ENCODE measurements at places on chromosomes 1 and 21. TPM values are rescaled to one million over a fixed set of nuclear protein-coding genes. Genes with fewer than 3 reads are reported as not detected.
A peak's percentile ranks its signal among the peaks of the same experiment; 100 is the strongest.

DNA sequence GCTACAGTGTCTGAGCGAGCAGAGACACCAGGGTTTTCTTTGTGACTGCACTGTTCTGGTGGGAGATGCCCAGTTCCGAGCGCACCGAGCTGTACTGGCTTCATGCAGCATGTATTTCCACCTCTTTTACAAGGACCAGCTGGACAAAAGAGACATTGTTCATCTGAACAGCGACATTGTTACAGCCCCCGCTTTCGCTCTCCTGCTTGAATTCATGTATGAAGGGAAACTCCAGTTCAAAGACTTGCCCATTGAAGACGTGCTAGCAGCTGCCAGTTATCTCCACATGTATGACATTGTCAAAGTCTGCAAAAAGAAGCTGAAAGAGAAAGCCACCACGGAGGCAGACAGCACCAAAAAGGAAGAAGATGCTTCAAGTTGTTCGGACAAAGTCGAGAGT lies 2.7 kb downstream of the ZBTB18 start:
- no peak for DNase-seq
- H3K36me3 ChIP-seq = peaks cover 14% of the 10 kb centered on the region
- H3K4me1 ChIP-seq = peaks cover 19% of the 10 kb centered on the region
- no peak overlapping the region for H3K4me3 ChIP-seq

DNA sequence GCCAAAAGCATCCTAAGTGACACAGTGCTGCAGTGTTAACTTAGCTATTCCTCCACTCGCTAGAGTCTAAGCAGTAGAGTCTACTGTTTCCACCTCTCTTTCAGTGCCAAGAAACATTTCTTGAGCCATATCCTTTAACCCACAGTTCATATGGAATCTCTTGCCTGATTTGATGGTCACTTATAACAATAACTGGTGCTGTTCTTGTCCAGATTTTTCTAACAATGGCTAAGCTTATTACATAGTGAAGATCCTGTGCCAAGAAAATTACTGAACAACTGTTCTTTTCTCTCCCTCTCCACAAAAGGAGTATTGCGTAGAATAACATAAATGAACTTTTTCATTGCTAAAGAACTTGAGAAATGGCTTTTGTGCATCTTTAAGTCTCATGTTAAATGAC lies 121.3 kb downstream of the CDC7 start:
- H3K27me3 ChIP-seq = no peaks in the 10 kb centered on the region
- H3K27ac ChIP-seq = no peak overlapping the region
- H3K36me3 ChIP-seq = no peaks in the 10 kb centered on the region
- no peak overlapping the region for H3K4me3 ChIP-seq
- no peak for DNase-seq
- peaks cover 8% of the 10 kb centered on the region for H3K4me1 ChIP-seq

DNA sequence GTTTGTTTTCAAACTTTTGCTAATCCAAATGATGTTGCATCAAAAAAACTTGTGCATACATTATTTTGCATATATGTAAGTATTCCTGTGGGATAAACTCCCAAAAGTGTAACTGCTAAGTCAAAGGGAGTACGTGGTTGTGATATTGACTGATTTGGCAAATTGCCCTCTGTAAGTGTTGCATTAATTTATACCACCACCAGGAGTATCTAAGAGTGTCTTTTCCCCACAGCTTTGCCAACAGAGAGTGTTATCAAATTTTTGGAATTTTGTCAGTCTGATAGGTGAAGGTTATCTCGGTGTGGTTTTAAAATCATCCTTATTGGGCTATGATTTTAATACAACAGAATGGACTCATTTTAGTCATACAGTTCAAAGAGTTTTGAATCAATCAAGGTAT lies 30.1 kb upstream of the PARP1 start:
- H3K27me3 ChIP-seq = peaks cover 29% of the 10 kb centered on the region
- no peaks in the 10 kb centered on the region for H3K36me3 ChIP-seq
- no peak for DNase-seq
- no peak overlapping the region for H3K4me3 ChIP-seq

DNA sequence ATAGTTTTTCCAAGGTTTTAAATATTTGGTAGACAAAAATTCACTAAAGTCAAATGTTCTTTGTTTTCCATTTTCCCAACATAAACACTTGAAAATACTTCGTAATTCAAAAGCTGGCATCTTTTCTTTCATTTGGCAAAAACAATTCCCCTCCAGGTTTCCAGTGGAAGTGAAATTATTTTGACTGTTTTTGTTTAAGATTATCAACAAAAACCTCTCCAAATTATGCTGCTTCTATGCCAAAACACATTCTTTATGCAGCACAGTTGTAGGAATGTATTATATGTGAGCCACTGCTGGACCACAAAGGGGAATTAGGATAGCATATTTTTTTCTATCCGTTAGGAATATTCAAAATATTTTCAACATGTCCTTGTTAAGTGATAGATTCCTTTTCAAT lies 44.1 kb downstream of the SLC5A9 start:
- H3K4me3 ChIP-seq = no peak overlapping the region
- peaks cover 6% of the 10 kb centered on the region for H3K27me3 ChIP-seq
- DNase-seq = no peak

- no peak for DNase-seq
- H3K27me3 ChIP-seq = no peaks in the 10 kb centered on the region
- peaks cover 16% of the 10 kb centered on the region for H3K4me1 ChIP-seq
- no peak overlapping the region for H3K4me3 ChIP-seq
- peaks cover 5% of the 10 kb centered on the region for H3K36me3 ChIP-seq
- peak overlapping the region; percentile 97 for H3K27ac ChIP-seq
These were observed 66.7 kb downstream of the COL18A1 start for GRCh38 chr21:45471525-45472221.

- H3K4me1 ChIP-seq = peaks cover 45% of the 10 kb centered on the region
- peak overlapping the region; percentile 54 for H3K4me3 ChIP-seq
- no peaks in the 10 kb centered on the region for H3K36me3 ChIP-seq
- H3K27ac ChIP-seq = peak overlapping the region; percentile 99
- no peaks in the 10 kb centered on the region for H3K27me3 ChIP-seq
These were observed 59.1 kb downstream of the FAAP20 start for GRCh38 chr1:2135441-2135841.

DNA sequence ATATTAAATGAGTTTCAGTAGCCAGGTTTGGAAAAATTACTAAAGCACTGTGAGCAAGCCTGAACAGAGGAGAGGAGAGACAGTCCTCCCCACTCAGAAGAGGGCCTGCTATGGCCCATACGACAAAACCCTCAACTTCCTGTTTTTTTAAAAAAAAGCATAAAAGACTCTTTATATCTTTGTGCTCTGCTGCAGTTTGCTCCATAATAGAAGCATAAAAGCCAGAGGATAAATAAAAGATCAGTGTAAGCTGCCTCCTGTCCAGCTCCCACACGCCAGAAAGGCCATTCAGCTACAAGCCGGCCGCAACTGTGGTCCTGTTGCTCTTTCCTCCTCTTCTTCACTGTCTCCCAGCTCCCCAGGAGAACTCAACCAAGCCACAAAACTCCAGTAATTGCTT lies 37.8 kb downstream of the NID1 start:
- H3K27ac ChIP-seq = peak overlapping the region; percentile 39
- no peak for DNase-seq
- H3K4me1 ChIP-seq = peaks cover 8% of the 10 kb centered on the region
- no peak overlapping the region for H3K4me3 ChIP-seq
- no peaks in the 10 kb centered on the region for H3K27me3 ChIP-seq

DNA sequence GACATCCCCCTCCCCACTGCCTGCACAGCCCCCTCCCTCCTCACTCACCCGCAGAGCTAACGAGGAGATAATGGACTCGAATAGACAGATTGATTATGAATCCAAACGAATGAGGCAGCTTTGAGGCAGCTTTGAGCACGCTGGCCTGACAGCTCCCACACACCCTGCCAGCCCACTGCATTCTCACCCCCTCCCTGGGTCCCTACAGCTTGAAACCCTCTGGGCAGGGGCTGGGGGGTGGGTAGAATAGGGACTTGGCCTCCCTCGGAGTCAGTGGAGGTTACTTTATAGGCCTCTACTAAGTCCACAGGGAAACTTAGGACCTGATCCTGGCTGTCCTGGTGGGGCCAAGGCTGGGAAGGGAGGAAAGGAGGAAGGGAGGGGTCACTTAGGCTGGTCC lies 1.9 kb downstream of the NTRK1 start:
- H3K4me1 ChIP-seq = peaks cover 50% of the 10 kb centered on the region
- H3K27me3 ChIP-seq = peaks cover 50% of the 10 kb centered on the region
- H3K4me3 ChIP-seq = no peak overlapping the region
- H3K36me3 ChIP-seq = no peaks in the 10 kb centered on the region
- no peak for DNase-seq
- no peak overlapping the region for H3K27ac ChIP-seq

DNA sequence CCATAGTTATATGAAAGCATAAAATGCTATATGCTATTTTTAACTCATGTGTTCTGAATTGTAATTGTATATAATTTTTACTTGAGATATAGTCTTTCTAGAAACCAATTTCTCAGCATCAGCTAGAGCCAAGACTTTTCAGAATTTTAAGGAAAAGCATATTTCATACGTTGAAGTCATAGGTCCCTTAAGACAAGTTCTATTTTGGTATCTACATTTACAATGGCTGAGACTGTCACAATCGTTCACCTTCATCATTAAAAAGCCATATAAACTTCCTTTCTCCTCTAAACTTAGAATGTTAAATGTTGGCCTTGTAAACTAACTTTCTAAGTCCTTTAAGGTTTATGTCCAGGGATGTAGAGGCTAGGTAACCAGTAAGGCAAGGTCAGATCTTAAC lies 104.1 kb downstream of the LRRC40 start:
- H3K36me3 ChIP-seq = no peaks in the 10 kb centered on the region
- no peak overlapping the region for H3K4me3 ChIP-seq
- no peaks in the 10 kb centered on the region for H3K4me1 ChIP-seq
- DNase-seq = no peak
- no peak overlapping the region for H3K27ac ChIP-seq

- H3K27ac ChIP-seq = no peak overlapping the region
- H3K36me3 ChIP-seq = no peaks in the 10 kb centered on the region
- H3K4me1 ChIP-seq = no peaks in the 10 kb centered on the region
These were observed 28.1 kb upstream of the B3GALNT2 start for GRCh38 chr1:235532360-235532759.

DNA sequence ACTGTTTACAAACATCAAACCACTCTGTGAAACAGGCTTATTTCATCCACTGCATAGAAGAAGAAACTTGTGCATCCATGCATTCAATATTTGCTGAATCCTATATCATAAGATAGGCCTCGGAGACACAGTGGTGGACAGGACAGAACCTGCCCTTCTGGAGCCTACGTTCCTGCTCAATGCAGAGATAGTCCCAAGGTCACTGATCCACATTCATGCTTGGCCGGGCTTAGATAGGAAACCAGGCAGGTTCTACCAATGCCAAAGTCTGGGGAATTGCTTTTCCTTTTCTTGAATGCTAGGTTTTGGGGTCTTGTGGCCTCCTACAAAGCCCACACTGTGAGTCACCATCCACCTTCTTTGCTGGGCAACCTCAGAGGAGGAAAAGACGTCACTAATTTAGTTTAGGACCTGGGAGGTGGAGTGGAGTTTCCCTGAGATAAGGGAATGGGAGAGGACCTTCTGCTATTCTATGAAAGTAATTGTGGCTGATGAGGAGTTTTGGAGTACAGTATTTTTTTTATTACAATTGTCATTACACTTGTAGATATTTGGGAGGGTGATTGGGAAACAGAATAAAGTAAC lies 99.7 kb upstream of the CD34 start:
- no peak for DNase-seq
- peaks cover 10% of the 10 kb centered on the region for H3K4me1 ChIP-seq
- H3K4me3 ChIP-seq = no peak overlapping the region

DNA sequence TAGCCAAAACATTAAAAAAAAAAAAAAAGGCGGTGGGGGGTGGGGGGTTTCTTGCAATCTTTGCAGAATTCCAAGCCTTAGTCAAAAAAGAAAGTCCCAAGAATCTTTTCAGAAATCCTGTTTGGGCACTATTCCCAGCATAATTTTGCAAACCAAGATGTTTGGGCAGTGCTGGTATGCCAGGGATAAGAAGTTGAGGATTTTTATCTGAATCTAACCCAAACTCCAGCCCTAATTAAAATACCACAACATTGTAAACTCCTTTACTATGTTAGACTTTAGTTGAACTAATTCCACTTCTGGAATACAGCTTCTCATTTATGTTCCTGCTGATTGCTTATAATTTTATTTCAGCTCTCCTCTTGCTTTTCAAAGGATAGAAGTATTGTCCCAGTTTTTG lies 504.1 kb upstream of the ADGRL2 start:
- H3K27ac ChIP-seq = no peak overlapping the region
- no peaks in the 10 kb centered on the region for H3K36me3 ChIP-seq
- peaks cover 2% of the 10 kb centered on the region for H3K4me1 ChIP-seq
- H3K4me3 ChIP-seq = no peak overlapping the region

- H3K36me3 ChIP-seq = no peaks in the 10 kb centered on the region
- H3K4me3 ChIP-seq = no peak overlapping the region
- H3K27ac ChIP-seq = no peak overlapping the region
- DNase-seq = no peak
- H3K4me1 ChIP-seq = no peaks in the 10 kb centered on the region
- peaks cover 71% of the 10 kb centered on the region for H3K27me3 ChIP-seq
These were observed 127.1 kb upstream of the KCNJ15 start for GRCh38 chr21:38129711-38130110.

DNA sequence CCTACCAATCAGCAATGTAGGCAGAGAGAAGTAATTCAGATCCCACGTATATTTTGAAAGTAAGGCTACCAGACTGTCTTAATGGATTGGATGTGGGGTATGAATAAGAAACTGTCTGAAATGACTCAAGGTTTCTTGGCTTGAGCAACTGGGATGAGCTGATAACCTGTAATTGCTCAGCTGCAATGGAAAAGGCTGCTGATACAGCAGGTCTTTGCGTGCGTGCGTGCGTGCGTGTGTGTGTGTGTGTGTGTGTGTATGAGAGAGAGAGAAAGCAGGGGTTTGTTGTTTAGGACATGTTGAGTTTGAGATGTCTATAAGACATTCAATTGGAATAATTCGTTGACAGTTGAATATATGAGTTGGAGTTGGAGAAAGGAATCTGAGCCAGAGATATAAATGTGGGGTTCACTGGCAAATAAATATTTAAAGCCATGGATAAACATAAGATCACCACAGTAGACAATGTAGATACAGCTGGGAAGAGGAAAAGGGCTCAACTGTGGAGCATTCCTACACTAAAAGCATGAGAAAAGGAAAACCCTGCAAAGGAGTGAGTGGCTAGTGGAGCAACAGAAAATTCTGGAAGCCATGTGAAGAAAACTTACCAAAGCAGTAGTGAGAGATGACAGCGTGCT lies 72.9 kb downstream of the UCHL5 start:
- no peak overlapping the region for H3K27ac ChIP-seq
- DNase-seq = no peak
- H3K4me3 ChIP-seq = no peak overlapping the region

- no peaks in the 10 kb centered on the region for H3K4me1 ChIP-seq
- H3K27ac ChIP-seq = no peak overlapping the region
- DNase-seq = no peak
- H3K4me3 ChIP-seq = no peak overlapping the region
These were observed 391.2 kb downstream of the RWDD3 start for GRCh38 chr1:95625224-95625623.

The HHIPL2 gene
- total RNA-seq = 0.97 TPM

The LCE3D gene
- total RNA-seq = not detected

The RPE65 gene
- total RNA-seq = not detected

The PLA2G2F gene
- not detected for total RNA-seq

The STMN1 gene
- 472 TPM for total RNA-seq

The SIM2 gene
- not detected for total RNA-seq

The ECM1 gene
- total RNA-seq = 5.0 TPM

Data from mesothelial cell of epicardium (in vitro differentiated cells).